Astrocyte (in vitro differentiated cells and primary cell): ENCODE measurements at places on chromosomes 12 and 14.

GRCh38 chr12:89417246-89417977 is 65.1 kb upstream of the DUSP6 start:
- H3K27ac ChIP-seq, result no peak overlapping the region
- H3K4me1 ChIP-seq, result peaks cover 3% of the 10 kb centered on the region
- H3K36me3 ChIP-seq, result no peaks in the 10 kb centered on the region
- DNase-seq, result peak; percentile 39
- no peak overlapping the region for H3K4me3 ChIP-seq
- no peaks in the 10 kb centered on the region for H3K27me3 ChIP-seq

- no peaks in the 10 kb centered on the region for H3K27me3 ChIP-seq
- no peaks in the 10 kb centered on the region for H3K36me3 ChIP-seq
- H3K4me3 ChIP-seq, result no peak overlapping the region
- H3K4me1 ChIP-seq, result no peaks in the 10 kb centered on the region
- no peak for DNase-seq
Observed at GRCh38 chr12:121222847-121223246, 12.9 kb downstream of the P2RX4 start.

DNA sequence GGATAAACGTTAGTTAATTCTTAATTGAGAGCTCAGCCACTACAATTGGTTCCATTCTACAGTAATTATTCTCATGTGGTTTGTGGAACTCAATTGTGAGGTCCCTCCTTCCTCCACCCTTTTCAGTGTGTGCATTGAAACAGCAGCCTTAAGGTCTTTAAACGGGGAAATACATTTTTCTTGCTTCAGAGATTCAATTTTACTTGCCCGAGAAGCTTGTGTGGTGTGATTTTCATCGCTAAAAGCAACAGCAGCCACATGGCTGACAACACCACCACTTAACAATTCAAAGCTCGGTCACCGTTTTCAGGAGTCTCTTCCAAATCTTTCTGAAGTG is 733 bp upstream of the PPFIBP1 start:
- peak overlapping the region; percentile 93 for H3K4me3 ChIP-seq
- no peaks in the 10 kb centered on the region for H3K36me3 ChIP-seq
- H3K4me1 ChIP-seq, result peaks cover 21% of the 10 kb centered on the region
- DNase-seq, result no peak

DNA sequence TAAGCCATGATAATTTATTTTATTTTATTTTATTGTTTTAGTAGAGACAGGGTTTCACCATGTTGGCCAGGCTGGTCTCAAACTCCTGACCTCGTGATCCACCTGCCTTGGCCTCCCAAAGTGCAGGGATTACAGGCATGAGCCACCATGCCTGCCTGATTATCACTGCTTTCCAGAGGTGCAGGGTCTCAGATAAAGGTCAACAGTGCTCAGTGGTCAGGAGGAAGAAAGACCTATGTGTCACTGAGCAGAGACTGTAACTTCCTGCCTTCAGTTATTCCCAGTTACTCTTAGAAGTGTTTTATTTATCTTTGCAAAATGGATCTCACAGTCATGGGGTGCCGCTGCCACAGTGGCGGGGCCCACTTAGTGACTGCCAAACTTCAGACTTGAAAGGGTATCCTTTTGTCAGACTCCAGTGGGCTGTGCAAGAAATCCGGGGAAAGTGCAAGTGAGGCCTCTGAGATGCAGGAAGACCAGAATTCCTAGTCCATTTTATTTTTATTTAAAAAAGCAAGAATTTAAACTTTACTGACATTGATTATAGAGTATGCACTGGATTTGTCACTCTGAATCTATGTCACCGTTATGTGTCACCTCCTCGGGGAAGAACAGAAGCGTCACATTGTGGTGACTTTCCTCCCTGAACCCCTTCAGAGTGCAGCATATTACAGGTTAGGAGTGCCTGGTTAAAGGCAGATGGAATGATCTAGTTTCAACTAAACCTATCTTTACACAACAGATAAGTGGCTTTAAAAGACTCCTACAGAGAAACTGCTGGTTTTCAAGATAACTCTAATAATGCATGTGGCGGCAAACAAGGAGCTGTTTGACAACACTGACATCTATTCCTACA is 59.1 kb upstream of the BICD1 start:
- no peak overlapping the region for H3K4me3 ChIP-seq
- H3K27me3 ChIP-seq, result no peaks in the 10 kb centered on the region
- no peak for DNase-seq
- H3K36me3 ChIP-seq, result no peaks in the 10 kb centered on the region
- no peak overlapping the region for H3K27ac ChIP-seq

- H3K36me3 ChIP-seq, result no peaks in the 10 kb centered on the region
- peaks cover 2% of the 10 kb centered on the region for H3K27me3 ChIP-seq
- DNase-seq, result no peak
Observed at GRCh38 chr14:99630202-99630601, 14.7 kb upstream of the HHIPL1 start.

DNA sequence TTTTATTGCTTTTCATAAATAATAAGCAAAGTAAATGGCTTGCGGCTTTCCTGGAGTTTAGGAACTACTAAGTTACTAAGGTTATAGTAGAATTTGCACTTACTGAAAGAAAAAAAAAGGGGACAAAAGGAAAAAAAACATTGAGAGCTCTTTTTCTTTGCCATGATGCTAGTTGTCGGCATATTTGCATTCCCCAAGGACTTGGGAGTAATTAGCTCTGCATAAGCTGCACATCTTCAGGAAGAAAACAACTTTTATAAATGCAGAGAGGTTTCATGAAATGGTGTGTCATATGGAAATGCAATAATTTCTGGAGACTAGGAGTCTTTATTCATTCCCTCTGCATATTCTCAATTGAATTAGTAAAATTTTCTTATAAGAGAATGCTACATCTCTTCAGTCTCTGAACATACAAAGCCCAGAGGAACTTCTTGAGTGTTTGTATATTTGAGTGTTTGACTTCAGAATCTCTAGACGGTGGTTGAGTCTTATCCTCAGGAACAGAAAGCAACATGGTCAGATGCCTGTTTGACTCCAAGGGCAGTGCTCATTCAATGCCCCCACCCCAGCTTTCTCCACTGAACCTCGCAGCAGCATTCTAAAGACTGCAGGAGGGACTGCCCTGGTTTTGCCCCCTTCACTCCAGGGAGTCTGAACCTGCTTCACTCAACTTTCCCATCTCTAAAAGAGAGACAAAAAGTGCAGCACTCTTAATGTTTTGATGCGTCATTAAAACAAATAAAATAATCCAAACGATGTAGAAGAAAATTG is 158.9 kb upstream of the EEA1 start:
- no peak overlapping the region for H3K4me3 ChIP-seq
- no peaks in the 10 kb centered on the region for H3K36me3 ChIP-seq
- DNase-seq, result no peak

- H3K36me3 ChIP-seq, result peaks cover 6% of the 10 kb centered on the region
- H3K4me1 ChIP-seq, result peaks cover 40% of the 10 kb centered on the region
- peak overlapping the region; percentile 28 for H3K27ac ChIP-seq
- H3K27me3 ChIP-seq, result no peaks in the 10 kb centered on the region
Observed at GRCh38 chr14:50523271-50524041, 8.9 kb downstream of the MAP4K5 start.

- no peak overlapping the region for H3K4me3 ChIP-seq
- peaks cover 14% of the 10 kb centered on the region for H3K36me3 ChIP-seq
- no peak for DNase-seq
- H3K27ac ChIP-seq, result no peak overlapping the region
Observed at GRCh38 chr14:24428628-24429394, 657 bp downstream of the CBLN3 start.

GRCh38 chr12:2547273-2548044 is 247.3 kb upstream of the FKBP4 start:
- H3K27me3 ChIP-seq, result no peaks in the 10 kb centered on the region
- no peaks in the 10 kb centered on the region for H3K4me1 ChIP-seq
- H3K4me3 ChIP-seq, result no peak overlapping the region
- no peak overlapping the region for H3K27ac ChIP-seq
- DNase-seq, result no peak

- no peak for DNase-seq
- H3K36me3 ChIP-seq, result no peaks in the 10 kb centered on the region
- no peak overlapping the region for H3K4me3 ChIP-seq
- no peaks in the 10 kb centered on the region for H3K4me1 ChIP-seq
- H3K27me3 ChIP-seq, result no peaks in the 10 kb centered on the region
- no peak overlapping the region for H3K27ac ChIP-seq
Observed at GRCh38 chr14:39977198-39977597, 545.0 kb upstream of the FBXO33 start.

DNA sequence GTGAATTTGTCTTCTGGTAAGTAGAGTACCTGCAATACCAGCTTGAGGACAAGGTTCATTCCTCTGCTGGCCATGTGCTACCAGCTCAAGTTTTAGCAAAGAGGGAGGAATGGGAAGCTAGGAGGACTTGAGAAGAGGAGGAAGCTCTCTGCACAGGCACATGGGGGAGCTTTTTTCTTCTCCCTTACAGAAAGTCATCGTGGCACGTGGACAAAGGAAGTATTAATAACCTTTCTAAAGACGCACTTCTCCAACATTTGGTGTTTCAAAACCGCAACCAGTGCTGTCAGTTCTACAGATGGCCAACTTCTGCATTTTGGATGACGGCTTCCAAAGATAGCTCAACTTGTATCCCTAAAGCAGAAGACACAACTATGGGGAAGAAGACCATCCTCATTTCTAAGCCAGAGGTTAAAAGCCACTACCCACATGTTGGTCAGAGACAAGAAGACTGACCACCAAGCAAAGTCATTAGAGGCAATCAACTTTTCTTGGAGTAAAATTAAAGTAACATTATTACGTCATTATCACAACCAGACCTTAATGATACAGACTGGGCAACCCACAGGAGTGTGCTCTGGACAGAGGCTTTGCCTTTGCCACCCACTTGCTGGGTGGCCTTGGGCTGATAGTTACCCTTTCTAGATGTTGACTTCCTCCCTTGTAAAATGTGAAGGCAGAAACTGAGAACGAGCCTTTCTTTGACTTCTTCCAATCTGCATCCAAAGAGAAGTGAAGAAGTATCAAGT is 12.3 kb upstream of the TMED10 start:
- no peaks in the 10 kb centered on the region for H3K36me3 ChIP-seq
- no peaks in the 10 kb centered on the region for H3K27me3 ChIP-seq
- no peak overlapping the region for H3K27ac ChIP-seq
- no peak overlapping the region for H3K4me3 ChIP-seq
- DNase-seq, result no peak
- no peaks in the 10 kb centered on the region for H3K4me1 ChIP-seq

DNA sequence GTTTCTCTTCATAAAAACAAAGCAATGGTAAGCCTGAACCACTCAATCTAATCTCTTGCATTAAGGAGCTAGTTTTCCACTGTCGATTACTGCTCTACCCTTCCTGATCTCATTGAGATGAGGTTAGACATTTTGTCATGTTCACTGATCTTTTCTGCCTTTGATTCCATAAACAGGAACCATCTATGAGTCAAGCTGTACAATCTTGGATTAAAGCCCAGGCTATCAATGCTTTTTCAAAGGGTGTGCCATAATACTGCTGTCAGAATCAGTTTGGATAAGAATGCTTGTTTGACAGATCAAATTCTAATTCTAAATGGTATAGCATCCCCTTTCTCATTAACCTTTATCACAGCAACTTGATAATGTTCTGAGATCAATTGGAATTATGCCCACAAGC is 16.1 kb downstream of the GRIP1 start:
- no peaks in the 10 kb centered on the region for H3K27me3 ChIP-seq
- DNase-seq, result peak; percentile 63
- H3K27ac ChIP-seq, result no peak overlapping the region
- H3K36me3 ChIP-seq, result no peaks in the 10 kb centered on the region
- peaks cover 9% of the 10 kb centered on the region for H3K4me1 ChIP-seq

GRCh38 chr12:110126557-110126956 is 2.4 kb downstream of the IFT81 start:
- no peak overlapping the region for H3K27ac ChIP-seq
- H3K36me3 ChIP-seq, result peaks cover 5% of the 10 kb centered on the region
- H3K4me3 ChIP-seq, result no peak overlapping the region
- H3K27me3 ChIP-seq, result no peaks in the 10 kb centered on the region

- no peak overlapping the region for H3K4me3 ChIP-seq
- no peaks in the 10 kb centered on the region for H3K27me3 ChIP-seq
- H3K27ac ChIP-seq, result no peak overlapping the region
Observed at GRCh38 chr12:31914927-31915326, 44.3 kb upstream of the RESF1 start.

GRCh38 chr12:115210533-115211252 is 526.7 kb upstream of the TBX3 start:
- no peaks in the 10 kb centered on the region for H3K4me1 ChIP-seq
- no peak overlapping the region for H3K4me3 ChIP-seq
- H3K27ac ChIP-seq, result no peak overlapping the region
- H3K36me3 ChIP-seq, result no peaks in the 10 kb centered on the region
- DNase-seq, result no peak
- H3K27me3 ChIP-seq, result no peaks in the 10 kb centered on the region

- peaks cover 10% of the 10 kb centered on the region for H3K27me3 ChIP-seq
- no peaks in the 10 kb centered on the region for H3K4me1 ChIP-seq
- no peak for DNase-seq
- no peak overlapping the region for H3K4me3 ChIP-seq
Observed at GRCh38 chr12:111247083-111247783, 121.7 kb downstream of the PHETA1 start.

DNA sequence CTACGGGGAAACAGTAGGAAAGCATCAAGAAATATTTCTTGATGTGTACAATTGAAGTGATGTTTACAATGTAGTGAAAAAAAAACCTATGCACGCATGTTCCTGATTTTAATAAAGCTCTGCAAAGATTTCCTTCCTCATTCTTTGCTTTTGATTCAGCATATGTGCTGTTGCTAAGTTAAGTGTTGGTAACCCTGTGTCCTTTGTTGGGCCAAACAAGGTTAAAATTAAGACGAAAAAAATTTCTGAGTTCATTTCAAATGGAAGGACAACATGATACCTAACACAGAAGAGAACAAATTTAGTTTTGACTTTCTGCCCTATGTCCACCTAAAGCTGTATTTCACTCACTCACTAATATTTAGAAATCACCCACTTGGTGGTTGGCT is 62.8 kb downstream of the PPP2R5C start:
- H3K4me3 ChIP-seq, result no peak overlapping the region
- no peak for DNase-seq
- no peaks in the 10 kb centered on the region for H3K27me3 ChIP-seq
- H3K27ac ChIP-seq, result no peak overlapping the region
- peaks cover 5% of the 10 kb centered on the region for H3K36me3 ChIP-seq

DNA sequence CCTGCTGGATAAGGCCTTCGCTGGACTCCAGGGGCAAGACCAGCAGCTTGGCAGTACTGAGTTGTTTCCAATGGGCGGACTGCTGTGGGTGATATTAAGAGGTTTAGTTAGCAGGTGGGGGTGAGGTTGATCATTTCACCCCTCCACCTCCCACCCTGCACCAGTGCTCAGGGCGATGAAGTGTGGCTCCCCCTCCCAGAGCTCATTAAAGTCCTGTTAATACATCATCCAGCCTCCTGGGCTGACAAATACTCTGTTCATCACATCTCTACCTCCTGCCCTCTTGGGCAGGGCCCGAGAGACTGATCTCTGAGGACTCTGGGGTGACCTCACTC is 2.4 kb upstream of the FIGNL2 start:
- H3K27ac ChIP-seq, result no peak overlapping the region
- no peaks in the 10 kb centered on the region for H3K36me3 ChIP-seq
- peaks cover 8% of the 10 kb centered on the region for H3K4me1 ChIP-seq
- no peak overlapping the region for H3K4me3 ChIP-seq

DNA sequence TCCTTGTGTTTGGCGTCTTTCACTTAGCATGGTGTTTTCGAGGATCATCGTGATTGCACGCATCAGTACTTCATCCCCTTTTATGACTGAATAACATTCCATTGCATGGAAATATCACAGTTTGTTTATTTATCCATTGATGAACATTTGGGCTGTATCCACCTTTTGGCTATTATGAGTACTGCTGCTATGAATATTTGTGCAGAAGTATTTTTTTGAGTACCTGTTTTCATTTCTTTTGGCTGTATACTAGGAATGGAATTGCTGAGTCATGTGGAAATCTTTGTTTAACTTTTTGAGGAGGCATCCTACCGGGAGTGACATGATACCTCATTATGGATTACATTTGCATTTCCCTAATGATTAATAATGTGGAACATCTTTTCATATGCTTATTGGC is 66.4 kb downstream of the WNK1 start:
- H3K27me3 ChIP-seq, result no peaks in the 10 kb centered on the region
- H3K36me3 ChIP-seq, result no peaks in the 10 kb centered on the region
- H3K4me1 ChIP-seq, result no peaks in the 10 kb centered on the region
- H3K27ac ChIP-seq, result no peak overlapping the region
